Temporal lobe (tissue), 4 donors: ENCODE measurements at places on chromosomes 11 and 22. TPM values are rescaled to one million over a fixed set of nuclear protein-coding genes. Genes with fewer than 3 reads are reported as not detected.

Gene NXPE1
- not detected for total RNA-seq

Gene SPINDOC
- total RNA-seq, result 8.1 TPM

Gene KIF18A
- total RNA-seq, result 3.4 TPM

Gene SLC7A4
- total RNA-seq, result 1.5 TPM

Gene MUC15
- not detected for total RNA-seq

Gene CYTH4
- total RNA-seq, result 0.98 TPM

Gene TUB
- total RNA-seq, result 77.0 TPM

Gene RTN4R
- total RNA-seq, result 7.6 TPM

Gene CTSD
- total RNA-seq, result 36.9 TPM

Gene CCDC86
- 3.9 TPM for total RNA-seq

Gene TMPRSS6
- under 0.01 TPM for total RNA-seq

Gene MIF
- 77.7 TPM for total RNA-seq

Gene CPT1B
- 3.4 TPM for total RNA-seq

Gene JAM3
- total RNA-seq, result 28.5 TPM

Gene OR6A2
- total RNA-seq, result 0.49 TPM

Gene B4GALNT4
- total RNA-seq, result 67.6 TPM

Gene GGTLC3
- total RNA-seq, result not detected

Gene IFITM1
- total RNA-seq, result 3.9 TPM

Gene C11orf97
- 0.49 TPM for total RNA-seq

Gene CAVIN3
- 2.7 TPM for total RNA-seq

Gene GPR83
- 0.98 TPM for total RNA-seq

Gene LRRC75B
- 8.1 TPM for total RNA-seq

Gene MAPK8IP2
- total RNA-seq, result 70.3 TPM

Gene GAL3ST1
- total RNA-seq, result 0.74 TPM

Gene POLD4
- total RNA-seq, result 1.5 TPM

Gene KREMEN1
- 6.6 TPM for total RNA-seq

Gene ISX
- total RNA-seq, result not detected

Gene KIRREL3
- 19.7 TPM for total RNA-seq

Gene ARHGAP20
- total RNA-seq, result 52.4 TPM

Gene PANX2
- total RNA-seq, result 3.2 TPM

Gene GSTT2B
- 0.74 TPM for total RNA-seq

Gene FZD4
- 17.9 TPM for total RNA-seq

Gene CEND1
- total RNA-seq, result 8.6 TPM

Gene ARL2
- 47.0 TPM for total RNA-seq

Gene DBX1
- not detected for total RNA-seq

Gene OR2AG2
- total RNA-seq, result 0.25 TPM

Gene ALDH3B2
- under 0.01 TPM for total RNA-seq

Gene CCDC87
- 0.25 TPM for total RNA-seq

Gene CLTCL1
- 7.9 TPM for total RNA-seq
